Forelimb muscle (tissue), 1 donor: ENCODE measurements at places on chromosomes 6 and 20.

DNA sequence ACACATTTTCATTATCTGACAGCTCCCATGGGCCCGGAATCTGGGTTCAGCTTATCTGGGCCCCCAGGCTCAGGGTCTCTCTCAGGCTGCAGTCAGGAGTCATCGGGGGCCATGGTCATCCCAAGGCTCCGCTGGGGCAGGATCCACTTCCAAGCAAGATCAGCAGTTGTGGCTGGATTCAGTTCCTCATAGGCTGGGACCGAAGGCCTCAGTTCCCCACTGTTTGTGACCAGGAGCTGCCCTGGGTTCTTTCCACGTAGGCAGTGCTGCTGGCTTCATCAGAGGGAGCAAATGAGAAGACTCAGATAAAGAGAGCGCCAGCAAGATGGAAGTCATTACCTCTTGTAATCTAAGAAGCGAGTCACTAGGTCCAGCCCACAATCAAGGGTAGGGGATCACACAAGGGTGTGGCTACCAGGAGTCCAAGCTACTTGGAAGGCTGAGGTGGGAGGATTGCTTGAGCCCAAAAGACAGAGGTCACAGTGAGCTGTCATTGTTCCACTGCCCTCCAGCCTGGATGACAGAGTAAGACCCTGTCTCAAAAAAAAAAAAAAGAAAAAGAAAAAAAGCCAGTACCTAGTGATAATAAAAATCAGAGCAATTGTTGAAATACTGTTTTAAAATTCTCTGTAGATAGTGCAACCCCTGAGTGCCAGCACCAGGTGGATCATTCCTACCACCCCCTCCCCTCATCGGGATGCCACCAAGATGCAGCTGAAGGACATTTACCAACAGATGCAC is 162.7 kb downstream of the NFATC2 start:
- DNase-seq, result no peak

GRCh38 chr6:21526974-21527373 is 66.6 kb upstream of the SOX4 start:
- DNase-seq, result no peak

DNA sequence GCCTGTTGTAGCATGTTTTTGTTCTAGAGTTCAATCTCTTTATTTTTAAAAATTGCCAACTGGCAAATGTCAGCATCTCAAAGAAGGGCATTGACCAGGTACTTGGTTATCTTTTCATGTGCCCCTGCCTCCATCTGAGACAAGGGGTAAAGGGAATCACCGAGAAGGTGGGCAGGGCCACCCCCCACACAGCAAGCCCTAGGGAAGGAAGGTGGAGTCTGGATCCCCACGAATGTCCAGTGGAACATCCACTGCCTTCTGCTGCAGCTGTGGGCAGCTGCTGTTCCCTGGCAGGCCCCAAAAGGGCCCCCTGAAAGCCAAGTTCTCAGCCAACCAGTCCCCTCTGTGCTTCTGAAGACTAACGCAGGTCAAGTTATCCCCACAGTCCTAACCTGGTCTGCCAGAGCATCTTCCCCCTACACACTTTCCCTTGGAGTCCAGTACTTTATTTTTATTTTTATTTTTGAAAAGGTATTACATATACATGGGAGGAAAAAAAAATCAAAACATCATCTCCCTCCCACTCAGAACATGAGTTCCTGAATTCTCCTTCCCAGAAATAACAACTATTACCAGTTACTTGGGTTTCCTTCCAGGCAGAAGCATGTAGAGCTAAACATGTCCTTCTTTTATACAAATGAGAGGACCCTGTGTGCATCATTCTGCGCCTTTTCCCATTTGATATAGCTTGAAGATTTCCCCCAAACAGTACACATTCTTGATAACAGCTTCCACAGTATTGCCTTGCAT is 253.7 kb downstream of the MAFB start:
- DNase-seq, result no peak

DNA sequence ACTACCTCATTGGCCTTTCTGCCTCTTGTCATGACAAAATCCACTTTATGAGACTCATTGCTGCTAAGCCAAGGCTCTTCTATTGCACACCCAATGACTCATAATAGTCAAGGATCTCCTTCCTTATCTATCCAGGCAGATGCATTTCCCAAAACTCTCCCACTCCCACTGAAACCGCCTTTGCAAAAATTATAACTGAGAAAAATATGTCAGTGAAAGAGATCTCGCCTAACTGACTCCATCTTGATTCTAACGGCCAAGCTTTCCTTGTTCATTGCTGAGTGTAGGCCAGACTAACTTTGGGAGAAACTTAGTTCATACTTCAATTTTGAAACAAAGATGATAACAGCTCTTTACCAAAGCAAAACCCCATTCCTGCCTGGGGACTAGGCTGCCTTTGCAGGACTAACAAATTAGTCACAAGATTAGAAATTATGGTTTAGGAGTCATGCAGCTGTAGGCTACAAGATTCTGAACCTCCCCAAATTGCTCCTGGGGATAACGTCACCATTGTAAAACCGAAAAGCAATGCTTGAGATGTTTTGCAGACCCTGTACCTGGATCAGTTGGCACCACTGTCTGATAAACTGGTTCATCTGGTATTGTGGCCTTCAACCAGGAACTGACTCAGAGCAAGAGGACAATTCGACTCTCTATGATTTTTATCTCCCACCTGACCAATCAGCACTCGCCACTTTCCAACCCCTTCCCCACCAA is 47.1 kb downstream of the HAO1 start:
- DNase-seq, result no peak

DNA sequence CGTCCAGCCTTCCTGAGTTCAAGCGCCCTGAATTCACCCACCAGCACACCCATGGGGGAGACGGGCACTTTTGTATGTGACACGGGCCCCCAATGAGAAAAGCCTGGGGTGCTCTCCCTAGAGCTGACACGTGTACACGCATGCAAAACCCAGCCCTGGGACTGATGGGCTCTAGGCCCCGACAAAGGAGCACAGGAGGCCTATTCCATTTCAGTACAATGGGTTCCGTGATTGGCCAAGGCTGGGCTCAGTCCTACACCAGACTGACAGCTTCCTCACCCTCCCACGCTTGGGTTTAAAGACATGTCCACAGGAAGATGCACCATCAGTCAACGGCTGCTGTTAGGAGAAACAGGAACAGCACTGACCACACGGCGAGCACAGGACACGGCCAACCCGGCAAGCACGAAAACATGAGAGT is 8.8 kb downstream of the ZBTB46 start:
- DNase-seq, result no peak

- no peak for DNase-seq
These were observed 36.1 kb upstream of the ZBP1 start for GRCh38 chr20:57656252-57656820.
